ENCODE measurements at places on chromosomes 2 and 18.

- no peak for DNase-seq
These were observed 20.2 kb downstream of the PRKAG3 start for GRCh38 chr2:218811382-218811781.

DNA sequence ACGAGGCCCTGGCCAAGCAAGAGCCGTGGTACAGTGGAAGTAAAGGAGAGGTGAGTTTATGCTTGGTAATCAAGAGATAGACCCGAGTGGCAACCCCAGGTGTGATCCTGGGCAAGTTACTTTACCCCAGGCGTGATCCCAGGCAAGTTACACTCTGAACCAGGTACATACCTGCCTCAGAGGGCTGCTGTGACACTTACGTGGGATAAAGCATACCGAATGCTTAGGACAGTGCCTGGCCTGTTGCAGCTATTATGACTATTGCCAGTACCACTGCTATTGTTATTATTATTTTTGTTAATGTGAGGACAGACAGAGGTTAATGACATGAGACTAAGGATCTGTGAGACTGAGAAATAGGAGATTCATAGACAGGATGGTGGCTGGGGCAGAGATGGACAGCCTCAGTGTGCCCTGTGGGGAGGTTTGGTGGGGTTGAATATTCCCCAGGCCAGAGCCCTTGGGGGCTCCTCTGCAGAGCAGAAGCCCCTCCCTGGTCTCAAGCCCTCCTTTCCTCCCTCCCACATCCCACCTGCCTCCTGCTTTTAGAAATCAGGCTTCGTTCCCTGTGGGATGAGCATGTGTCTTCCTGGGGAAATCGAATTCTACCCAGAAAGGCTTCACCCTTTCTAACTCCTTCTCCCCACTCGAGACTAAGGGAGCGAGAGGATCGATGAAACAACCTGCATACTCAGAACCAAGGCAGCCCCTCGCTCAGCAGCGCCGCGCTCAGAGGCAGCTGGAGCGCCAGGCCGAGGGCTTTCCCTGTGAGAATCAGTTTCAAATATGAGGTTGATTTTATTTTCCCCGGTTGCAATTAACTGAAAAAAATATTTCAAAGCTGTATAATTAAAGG, 62.0 kb upstream of the SIX3 start:
- DNase-seq, result no peak

- DNase-seq, result no peak
These were observed 12.3 kb downstream of the PDCD1 start for GRCh38 chr2:241846406-241846805.

DNA sequence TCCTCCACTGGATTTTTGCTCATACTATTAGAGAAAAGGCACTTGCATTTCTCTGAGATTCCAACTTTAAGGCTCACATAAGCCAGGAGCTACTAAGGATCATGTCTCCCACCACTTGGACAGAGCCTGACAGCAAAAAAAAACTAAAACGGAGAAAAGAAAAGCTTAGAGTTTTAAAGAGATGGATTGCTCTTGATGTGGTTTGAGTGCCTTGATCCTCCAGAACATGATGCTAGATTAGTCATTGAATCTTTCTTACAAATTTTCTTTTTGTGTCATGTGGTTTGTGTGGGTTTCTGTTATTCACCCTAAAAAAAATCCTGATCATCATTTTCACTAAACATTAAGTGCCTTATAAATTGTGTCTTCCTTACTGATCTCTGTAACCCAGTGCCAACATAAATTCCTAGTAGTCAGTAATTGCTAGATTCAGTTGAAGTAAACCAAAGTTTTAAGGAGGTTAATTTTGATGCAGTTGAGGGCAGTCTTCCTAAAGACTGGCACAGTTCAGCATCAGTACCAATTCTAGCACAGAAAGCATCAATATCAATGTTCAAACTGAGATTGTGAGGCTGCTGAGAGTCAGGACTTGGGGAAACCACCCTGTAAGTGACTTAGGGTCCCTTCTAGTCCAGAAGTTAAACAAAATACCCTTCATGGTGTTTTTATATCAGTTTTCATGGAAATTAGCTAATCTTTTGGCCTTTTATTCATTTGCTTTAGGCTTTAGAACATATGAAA, 206.3 kb downstream of the RAD51AP2 start:
- no peak for DNase-seq

DNA sequence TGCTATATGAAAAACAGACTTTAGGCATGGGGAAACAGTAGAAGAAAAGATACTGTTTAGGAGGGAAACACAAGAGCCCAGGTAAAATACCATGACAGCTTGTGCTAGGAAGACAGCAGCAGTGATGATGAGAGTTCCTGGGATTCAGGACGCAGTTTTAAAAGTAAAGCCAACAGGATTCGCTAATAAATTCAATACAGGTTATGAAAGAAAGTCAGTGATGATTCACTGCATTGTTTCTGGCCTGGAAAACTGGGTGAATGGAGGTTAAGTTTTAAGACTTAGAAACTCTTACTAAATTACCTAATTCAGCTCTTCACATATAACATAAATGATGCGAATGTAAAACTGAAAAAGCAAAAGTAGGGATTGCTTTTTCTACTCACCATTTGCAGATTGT, 27.9 kb upstream of the RNU4ATAC start:
- DNase-seq, result no peak

DNA sequence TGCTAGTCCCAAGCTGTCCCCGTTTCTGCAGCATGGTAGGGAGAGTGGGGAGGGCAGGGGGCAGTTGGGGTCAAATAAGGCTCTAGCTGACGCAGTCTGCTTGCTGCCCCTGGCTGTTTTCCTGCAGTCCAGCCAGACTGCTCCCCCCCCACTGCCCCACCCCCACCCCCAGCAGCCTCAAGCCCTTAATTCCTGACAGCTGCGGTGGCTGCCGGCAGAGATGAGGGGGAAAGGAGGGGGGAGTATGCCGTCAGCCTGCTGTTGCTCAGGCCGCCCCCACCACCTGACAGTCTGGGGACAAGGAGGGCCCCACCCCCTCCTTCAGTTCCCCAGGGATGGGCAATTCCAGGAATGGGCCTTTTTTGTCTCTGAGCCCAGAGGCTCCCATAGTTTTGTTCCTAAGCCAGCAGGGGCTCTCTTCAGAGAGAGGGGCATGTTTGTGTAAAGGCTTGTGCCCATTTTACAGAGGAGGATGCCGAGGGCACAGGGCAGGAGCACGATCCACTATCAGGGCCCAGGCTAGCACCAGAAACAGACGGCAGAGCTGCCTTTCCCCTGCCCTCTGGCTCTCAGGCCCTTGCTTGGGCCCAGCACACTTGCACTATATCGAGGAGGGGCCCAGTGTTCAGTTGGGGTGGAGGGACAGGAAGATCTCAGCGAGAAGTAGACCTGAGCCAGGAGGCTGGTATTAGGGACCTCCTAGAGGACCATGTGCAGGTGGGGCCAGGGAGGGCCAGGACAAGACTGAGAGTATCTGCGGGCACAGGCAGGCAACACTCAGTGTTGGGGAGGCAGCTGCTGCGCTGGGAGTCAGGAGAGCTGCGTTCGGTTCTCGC, 1.5 kb upstream of the WNT10A start:
- no peak for DNase-seq

DNA sequence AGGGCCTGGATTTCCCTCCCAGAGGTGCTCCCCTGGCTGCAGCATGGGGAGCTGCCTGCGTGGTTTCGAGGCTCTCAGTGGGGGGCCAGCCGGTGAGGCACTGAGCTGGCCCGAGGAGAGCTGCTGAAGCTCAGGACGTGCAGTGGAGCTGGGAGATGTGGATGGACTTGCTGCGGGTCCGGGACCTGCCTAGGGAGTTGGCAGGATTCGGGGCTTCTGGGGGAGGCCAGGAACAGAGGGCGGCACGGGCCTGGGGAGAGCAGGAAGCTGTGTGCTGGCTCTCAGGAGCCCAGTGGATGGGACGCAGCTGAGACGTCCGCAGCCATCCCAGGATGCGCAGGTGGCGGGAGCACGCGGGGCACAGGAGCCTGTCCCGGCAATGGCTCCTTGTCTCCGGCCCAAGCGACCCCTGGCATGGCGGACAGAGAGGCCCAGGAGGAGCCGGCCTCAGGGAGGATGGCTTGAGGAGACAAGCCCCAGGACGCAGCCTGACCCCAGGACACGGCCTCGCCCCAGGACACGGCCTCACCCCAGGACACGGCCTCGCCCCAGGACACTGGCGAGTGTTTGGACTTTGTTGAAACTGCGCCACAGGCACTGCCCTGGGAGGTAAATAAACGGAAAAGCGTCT, 116.1 kb downstream of the NFATC1 start:
- no peak for DNase-seq

DNA sequence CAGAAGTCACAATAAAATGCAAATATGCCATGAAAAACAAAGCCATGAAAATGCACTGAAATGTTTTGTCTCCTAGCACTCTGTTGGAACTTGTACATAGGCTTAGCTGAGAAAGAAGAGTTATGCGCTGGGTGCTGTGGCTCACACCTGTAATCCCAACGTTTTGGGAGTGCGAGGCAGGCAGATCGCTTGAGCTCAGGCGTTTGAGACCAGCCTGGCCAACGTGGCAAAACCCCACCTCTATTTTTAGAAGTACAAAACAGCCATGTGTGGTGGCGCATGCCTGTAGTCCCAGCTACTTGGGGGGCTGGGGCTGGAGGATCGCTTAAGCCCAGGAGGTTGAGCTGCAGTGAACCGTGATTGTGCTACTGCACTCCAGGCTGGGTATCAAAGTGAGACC, 39.9 kb downstream of the IRS1 start:
- DNase-seq, result no peak

DNA sequence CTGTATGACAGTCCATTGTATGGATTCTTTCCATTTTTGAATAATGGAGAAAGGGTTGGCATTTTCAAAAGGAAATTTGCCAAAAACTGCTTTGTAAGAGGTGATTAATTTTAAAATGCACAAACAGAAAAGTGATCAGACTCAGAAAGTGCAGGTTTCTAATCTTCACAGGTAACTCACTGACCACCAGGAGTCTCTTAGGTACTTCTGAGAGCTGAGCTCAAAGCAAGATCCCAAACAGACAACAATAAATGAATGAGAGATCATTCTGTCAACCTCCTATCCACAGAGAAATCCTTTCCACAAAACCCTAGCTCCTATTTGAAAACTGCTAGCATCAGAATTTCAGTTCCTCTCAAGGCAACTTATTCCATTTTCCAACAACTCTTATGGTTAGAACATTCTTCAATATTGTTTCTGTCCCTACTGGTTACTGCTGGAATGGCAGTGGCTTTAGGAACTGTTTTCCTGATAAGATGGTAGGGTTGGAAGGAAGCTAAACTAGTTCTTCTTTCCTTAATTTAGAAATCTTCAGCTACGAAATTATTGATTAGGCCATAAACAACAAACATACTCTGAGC, 20.6 kb upstream of the HAAO start:
- no peak for DNase-seq

GRCh38 chr2:15259356-15259756, 301.8 kb downstream of the NBAS start:
- no peak for DNase-seq

GRCh38 chr18:10270151-10270571, 184.3 kb upstream of the APCDD1 start:
- no peak for DNase-seq
